Ureter (tissue), 1 donor: ENCODE measurements at places on chromosomes 13 and 19.
A peak's percentile ranks its signal among the peaks of the same experiment; 100 is the strongest.

- no peak for DNase-seq
These were observed 98.4 kb upstream of the RAP2A start for GRCh38 chr13:97335488-97336134.

GRCh38 chr19:11111117-11111770 is 22.0 kb downstream of the LDLR start:
- no peak for DNase-seq

DNA sequence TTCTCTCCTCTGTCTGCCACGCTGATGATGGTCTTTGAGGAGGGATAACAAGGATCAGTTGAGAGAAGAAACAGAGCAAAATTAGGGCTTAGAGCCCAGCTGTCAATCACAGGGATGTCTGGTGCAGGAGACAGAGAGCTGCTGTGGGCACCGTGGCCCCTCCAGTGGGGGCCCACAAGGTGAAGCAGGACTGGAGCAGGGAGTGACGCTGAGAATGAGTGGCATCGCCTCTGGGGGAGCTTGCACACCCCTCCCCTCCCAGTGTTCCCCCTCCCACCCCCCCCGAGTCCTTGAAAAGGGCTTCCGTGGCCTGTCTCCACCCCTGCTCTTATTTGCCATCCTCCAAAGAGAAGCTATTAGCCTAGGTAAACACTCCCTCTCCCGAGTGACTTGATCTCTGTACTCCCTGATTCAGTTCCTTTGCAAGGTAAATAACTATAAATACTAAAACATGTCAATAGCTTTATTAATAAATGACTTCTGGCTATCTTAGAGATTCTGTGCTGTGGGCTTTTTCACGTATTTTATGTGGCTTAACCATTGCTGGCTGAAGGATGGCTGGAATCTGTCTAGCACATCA is 440.0 kb downstream of the ZNF536 start:
- no peak for DNase-seq

DNA sequence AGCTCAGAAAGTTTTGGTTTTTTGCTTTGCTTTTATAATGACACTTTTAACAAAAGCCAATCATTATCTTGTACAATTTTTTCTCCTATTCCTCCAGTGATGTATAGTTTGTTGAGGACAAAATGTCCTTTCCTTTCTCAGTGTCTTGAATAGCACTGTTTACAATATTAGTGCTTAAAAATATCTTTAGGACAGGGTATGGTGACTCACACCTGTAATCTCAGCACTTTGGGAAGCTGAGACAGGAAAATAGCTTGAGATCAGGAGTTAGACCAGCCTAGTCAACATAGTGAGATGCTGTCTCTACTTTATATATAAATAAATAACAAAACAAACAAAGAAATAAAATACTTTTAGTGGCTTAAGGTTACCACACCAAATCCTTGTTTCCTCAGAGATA is 41.9 kb downstream of the SPRY2 start:
- no peak for DNase-seq

DNA sequence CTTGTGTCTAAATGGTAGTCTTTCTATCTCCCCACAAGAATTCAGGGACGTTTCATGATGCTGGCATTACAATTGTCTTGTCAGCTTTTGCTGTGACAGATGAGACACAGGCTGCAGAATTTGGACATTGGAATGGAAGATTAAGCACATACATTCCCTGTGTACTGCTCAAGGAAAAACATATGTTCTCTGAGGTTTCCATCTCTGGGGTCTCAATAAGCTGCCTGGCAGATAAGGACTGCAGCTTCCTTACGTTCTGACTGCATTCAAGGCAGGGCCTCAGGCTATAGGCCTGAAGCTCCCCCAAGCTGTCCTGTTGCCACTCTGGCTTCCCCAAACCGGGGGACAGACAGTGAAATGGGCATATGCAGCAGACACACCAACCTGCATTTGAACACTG is 91.3 kb upstream of the KL start:
- no peak for DNase-seq

DNA sequence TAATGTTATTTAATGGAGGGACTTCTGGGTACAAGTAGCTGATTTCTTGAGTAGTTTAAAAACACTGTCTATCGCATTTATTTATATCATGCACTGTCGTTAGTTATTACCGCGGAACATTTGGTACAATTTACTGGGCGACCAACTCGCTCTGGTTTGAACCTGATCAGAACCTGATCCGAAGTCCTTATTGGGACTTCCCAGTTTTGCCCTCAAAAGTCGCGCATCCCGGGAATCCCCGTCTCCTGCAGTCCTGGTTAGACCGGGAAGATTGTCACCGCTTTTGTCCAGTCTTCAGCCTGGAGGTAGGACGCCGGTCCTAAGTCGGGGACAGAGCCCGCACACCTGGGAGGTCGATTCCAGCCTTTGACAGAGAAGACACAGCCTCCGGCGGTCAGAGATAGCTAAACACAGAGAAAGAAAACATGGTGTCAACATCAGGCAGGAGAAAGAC is 694 bp downstream of the CLN5 start:
- DNase-seq = peak; percentile 60

DNA sequence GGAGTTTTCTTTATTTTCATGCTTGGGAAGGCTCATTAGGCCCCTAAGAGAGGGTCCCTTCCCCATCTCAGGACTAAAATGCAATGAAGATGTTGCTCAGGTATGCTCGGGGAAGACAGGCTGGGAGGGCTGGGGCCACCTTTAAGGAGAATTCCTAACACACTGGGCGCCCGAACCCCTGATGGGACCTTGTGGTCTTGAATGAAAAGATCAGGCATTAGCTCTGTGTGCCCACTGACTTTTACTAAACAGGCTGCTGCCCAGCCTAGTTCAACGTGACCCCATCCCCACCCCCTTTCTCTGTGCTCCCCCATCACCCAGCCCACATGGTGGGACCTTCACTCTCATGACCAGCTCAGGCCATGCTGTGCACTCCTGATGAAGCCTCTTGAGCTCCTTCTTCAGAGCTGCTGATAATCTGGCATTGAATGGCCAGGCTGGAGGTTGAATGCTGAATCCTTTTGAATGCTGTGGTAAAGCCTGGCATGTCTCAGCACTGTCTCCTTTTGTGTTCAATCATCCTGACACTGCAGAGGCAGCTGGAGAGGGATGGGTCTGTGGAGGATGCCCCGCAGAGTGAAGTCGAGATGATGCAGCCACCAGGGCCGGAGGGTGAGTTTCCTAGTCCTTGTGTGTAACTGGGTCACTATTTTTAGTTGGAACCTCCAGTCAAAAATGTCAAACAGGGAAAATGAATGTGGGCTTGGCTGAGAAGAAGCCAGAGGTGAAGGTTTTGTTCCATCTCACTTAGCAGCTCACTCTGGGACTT is 209.1 kb downstream of the UQCRFS1 start:
- no peak for DNase-seq

DNA sequence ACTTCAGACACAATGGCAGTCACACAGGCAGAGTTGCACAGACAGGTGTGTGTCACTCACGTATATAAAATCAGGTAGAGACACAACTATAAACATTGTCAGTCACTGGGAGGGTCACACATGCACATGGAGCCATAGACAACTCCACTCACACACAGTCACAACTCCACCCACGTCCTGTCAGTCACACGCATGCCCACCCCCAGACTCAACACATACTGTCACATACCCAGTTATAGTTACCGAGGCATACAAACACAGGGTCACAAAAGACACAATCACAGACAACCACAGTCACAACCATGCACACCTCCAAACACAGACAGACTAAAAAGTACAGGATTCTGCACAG is 1.5 kb downstream of the NUMBL start:
- DNase-seq = no peak
